ENCODE measurements at places on chromosomes 1 and 21. TPM values are rescaled to one million over a fixed set of nuclear protein-coding genes. Genes with fewer than 3 reads are reported as not detected.

DNA sequence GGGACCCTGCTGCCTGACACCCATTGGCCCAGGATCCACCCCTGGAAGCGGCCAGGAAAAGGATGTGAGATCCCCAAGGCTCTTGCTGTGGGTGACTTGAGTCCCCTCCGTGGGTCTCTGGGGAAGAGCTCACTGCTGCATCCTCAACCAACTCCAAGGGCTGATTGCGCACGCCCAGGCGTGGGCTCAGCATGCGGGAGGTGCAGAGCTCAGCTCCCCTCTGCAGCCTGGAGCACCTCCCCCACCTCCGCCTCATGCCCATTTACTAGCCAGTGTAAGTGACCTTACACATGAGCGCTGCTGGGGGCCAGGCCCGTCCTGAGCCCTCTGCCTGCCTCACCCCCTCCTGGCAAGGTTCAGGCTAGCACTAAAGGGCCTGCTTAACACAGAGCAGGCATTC, 138.4 kb upstream of the VAMP3 start:
- DNase-seq: no peak
- H3K4me1 ChIP-seq: no peaks in the 10 kb centered on the region
- no peaks in the 10 kb centered on the region for H3K27me3 ChIP-seq
- no peak overlapping the region for H3K27ac ChIP-seq
- no peaks in the 10 kb centered on the region for H3K36me3 ChIP-seq
- no peak overlapping the region for H3K4me3 ChIP-seq

DNA sequence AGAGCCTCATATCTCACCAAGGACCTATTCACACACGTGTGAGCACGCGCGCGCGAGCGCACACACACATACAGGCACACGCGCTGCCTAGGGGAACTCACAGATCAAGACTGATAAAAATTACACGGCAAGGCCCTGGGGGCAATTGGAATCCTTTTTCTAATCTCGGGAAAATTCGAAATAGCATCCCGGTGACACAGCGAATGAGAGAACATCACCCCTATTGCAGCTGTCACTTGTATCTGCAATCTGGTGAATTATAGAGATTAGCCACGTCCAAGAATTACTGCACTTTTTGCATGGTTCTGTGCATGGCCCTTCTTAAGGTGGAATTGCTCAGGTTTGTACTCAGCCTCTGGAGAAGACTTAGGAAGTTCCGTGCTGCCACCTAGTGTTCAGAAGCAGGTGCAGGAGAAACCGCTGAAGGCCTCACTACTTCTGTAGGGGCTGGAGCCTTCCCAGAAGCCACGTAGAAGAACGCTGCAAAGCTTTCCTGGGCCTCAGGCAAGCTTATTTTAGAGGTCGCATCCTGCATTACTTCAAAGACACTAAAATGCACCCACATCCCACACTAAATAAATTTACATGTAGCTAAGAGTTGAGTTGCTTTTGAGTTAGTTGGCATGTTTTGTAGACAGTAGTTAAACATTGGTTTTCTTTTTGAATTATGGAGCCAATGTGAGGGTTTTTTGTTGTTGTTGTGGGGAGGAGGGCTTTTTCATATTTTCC, 229.2 kb upstream of the CAMK1G start:
- peak; percentile 45 for DNase-seq
- H3K36me3 ChIP-seq: no peaks in the 10 kb centered on the region
- H3K27me3 ChIP-seq: no peaks in the 10 kb centered on the region
- H3K4me3 ChIP-seq: no peak overlapping the region

- no peak overlapping the region for H3K27ac ChIP-seq
- H3K27me3 ChIP-seq: no peaks in the 10 kb centered on the region
- H3K36me3 ChIP-seq: no peaks in the 10 kb centered on the region
- no peak overlapping the region for H3K4me3 ChIP-seq
- H3K4me1 ChIP-seq: no peaks in the 10 kb centered on the region
These were observed 365.4 kb downstream of the LTN1 start for GRCh38 chr21:28627261-28627660.

DNA sequence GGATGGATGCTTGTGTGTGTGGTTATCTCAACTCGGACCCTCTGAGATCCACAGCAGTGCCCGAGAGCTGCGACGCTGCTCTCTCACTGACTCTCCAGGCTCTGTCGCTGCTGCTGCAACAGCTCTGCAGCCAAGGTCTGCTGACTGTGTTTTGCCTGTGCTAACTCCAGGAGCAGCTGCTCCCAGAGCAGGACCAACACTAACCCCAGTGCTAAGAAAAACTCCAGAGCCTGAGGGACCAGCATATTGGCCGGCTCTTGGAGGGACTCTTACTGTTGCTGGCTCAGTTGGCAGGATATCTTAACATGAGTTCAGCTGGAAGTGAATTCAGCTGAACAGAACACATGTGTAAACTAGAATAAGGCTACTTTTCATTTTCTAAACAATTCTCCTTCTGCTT, 4.4 kb downstream of the LCE2C start:
- H3K4me1 ChIP-seq: no peaks in the 10 kb centered on the region
- H3K36me3 ChIP-seq: no peaks in the 10 kb centered on the region
- H3K27me3 ChIP-seq: no peaks in the 10 kb centered on the region
- no peak overlapping the region for H3K4me3 ChIP-seq
- no peak overlapping the region for H3K27ac ChIP-seq
- no peak for DNase-seq

GRCh38 chr1:35243691-35244090, 24.8 kb upstream of the ZMYM4 start:
- no peaks in the 10 kb centered on the region for H3K4me1 ChIP-seq
- H3K36me3 ChIP-seq: no peaks in the 10 kb centered on the region
- H3K4me3 ChIP-seq: no peak overlapping the region
- no peaks in the 10 kb centered on the region for H3K27me3 ChIP-seq
- H3K27ac ChIP-seq: peak overlapping the region; percentile 46
- DNase-seq: peak; percentile 50

- H3K36me3 ChIP-seq: no peaks in the 10 kb centered on the region
- H3K27me3 ChIP-seq: no peaks in the 10 kb centered on the region
- no peak for DNase-seq
- H3K4me3 ChIP-seq: no peak overlapping the region
These were observed 318.5 kb downstream of the NTNG1 start for GRCh38 chr1:107459204-107459904.

GRCh38 chr1:204647114-204647804, 38.3 kb downstream of the LRRN2 start:
- no peaks in the 10 kb centered on the region for H3K36me3 ChIP-seq
- no peaks in the 10 kb centered on the region for H3K4me1 ChIP-seq
- H3K27ac ChIP-seq: no peak overlapping the region
- DNase-seq: peak; percentile 50
- H3K4me3 ChIP-seq: no peak overlapping the region

GRCh38 chr1:184965944-184966860, 8.1 kb downstream of the NIBAN1 start:
- no peaks in the 10 kb centered on the region for H3K27me3 ChIP-seq
- H3K4me1 ChIP-seq: no peaks in the 10 kb centered on the region
- no peak overlapping the region for H3K27ac ChIP-seq
- no peaks in the 10 kb centered on the region for H3K36me3 ChIP-seq

DNA sequence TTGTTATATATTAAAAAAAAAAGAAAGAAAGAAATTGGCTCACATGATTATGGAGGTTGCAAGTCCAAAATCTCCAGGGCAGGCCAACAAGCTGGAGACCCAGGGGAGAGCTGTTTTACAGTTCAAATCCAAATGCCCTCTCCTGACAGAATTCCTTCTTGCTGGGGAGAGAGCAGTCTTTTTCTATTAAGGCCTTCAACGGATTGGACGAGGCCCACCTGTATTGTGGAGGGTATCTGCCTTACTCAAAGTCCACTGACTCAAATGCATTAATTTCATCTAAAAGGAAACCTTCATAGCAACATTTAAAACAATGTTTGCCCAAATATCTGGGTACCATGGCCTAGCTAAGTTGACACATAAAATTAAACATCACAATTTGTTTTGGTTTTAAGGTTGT, 56.9 kb upstream of the TRIM67 start:
- no peak overlapping the region for H3K27ac ChIP-seq
- H3K27me3 ChIP-seq: no peaks in the 10 kb centered on the region
- no peak overlapping the region for H3K4me3 ChIP-seq
- H3K4me1 ChIP-seq: no peaks in the 10 kb centered on the region
- no peaks in the 10 kb centered on the region for H3K36me3 ChIP-seq

DNA sequence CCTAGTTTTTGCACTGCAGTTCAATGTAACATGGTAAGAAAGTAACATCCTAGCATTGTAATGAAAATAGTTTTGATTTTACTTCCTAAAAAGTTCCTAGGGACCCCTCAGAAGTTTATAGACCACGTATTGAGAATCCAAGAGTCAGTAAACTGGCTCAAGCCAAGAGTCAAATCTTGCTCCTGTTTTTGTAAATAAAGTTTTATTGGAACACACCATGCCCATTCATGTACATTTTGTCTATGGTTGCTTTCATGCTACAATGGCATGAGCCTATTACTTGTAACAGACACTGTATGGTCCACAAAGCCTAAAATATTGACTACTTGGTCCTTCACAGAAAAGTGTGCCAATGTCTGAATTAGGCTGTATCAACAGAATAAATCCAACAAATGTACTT, 301.0 kb downstream of the LMO4 start:
- H3K27ac ChIP-seq: no peak overlapping the region
- H3K4me1 ChIP-seq: no peaks in the 10 kb centered on the region
- no peaks in the 10 kb centered on the region for H3K36me3 ChIP-seq
- H3K4me3 ChIP-seq: no peak overlapping the region
- no peaks in the 10 kb centered on the region for H3K27me3 ChIP-seq
- DNase-seq: no peak

GRCh38 chr1:182791281-182792179, 2.0 kb downstream of the NPL start:
- no peak overlapping the region for H3K27ac ChIP-seq
- no peaks in the 10 kb centered on the region for H3K27me3 ChIP-seq
- DNase-seq: no peak
- peaks cover 8% of the 10 kb centered on the region for H3K4me1 ChIP-seq
- H3K4me3 ChIP-seq: no peak overlapping the region

DNA sequence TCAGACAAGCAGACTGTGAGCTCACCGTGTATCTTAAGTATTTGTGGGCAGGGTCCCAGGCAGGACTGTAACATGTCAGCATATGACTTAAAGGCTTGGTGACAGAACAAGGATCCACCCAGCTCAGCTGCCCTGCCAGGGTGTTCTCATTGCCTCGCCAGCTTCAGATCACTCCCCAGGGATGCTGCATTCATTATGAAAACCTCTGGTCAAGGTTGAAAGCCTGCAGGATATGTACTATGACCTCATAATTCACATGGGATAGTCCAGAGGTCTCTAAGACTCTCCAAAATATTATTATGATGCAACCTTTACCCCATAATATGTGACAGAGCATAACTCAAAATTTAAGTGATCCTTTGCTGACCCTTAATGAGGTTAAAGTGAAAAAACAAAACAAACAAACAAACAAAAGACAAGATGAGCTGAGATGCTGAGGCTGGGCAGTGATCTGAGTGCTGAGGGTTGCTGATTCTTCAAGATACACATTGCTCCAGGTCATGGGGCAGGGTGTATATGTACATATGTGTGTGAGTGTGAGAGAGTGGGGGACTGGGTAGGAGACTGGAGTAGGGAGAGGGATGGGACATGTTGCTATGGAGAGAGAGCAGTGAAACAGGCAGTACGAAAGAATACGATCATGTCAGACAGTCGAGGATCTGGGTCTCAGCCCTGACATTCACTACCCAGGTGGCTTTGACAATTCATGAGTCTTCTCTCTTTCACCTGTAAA, 98.8 kb upstream of the DUSP10 start:
- DNase-seq: no peak
- H3K4me3 ChIP-seq: no peak overlapping the region
- no peak overlapping the region for H3K27ac ChIP-seq
- H3K27me3 ChIP-seq: no peaks in the 10 kb centered on the region
- H3K4me1 ChIP-seq: peaks cover 3% of the 10 kb centered on the region

DNA sequence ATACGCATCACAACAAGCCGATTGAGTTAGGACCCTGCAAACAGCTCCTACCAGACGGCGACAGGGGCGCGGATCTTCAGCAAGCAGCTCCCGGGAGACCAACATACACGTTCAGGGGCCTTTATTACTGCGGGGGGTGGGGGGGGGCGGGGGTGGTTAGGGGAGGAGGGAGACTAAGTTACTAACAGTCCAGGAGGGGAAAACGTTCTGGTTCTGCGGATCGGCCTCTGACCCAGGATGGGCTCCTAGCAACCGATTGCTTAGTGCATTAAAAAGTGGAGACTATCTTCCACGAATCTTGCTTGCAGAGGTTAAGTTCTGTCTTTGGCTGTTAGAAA, 162.0 kb downstream of the RUNX1 start:
- no peak overlapping the region for H3K27ac ChIP-seq
- H3K36me3 ChIP-seq: no peaks in the 10 kb centered on the region
- no peak for DNase-seq
- peaks cover 2% of the 10 kb centered on the region for H3K27me3 ChIP-seq
- H3K4me3 ChIP-seq: peak overlapping the region; percentile 82

GRCh38 chr1:211601982-211602670, 23.2 kb upstream of the SLC30A1 start:
- DNase-seq: no peak
- H3K36me3 ChIP-seq: no peaks in the 10 kb centered on the region
- H3K27me3 ChIP-seq: no peaks in the 10 kb centered on the region
- H3K4me3 ChIP-seq: no peak overlapping the region

DNA sequence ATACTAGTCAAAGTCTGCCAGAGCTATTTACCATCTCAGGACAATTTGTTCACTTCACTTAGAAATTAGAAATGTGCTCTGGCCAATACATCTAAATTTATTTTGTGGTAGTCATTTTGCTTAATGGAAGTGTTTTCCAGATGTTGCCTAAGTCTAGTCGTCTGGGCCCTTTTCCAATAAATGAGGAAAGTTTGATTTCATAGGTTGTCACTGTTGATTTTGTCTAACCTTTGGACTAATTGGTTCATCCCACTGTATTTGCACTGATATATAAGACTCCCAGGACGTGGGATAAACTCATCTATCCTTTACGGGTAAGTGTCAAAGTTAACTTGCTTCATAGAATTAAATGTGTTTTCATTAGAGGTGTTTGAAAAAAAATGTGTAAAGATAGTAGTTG, 79.1 kb downstream of the TPR start:
- DNase-seq: no peak
- H3K4me3 ChIP-seq: peak within 1 kb of the TSS; percentile 71
- H3K36me3 ChIP-seq: no peaks in the 10 kb centered on the region
- no peaks in the 10 kb centered on the region for H3K27me3 ChIP-seq

DNA sequence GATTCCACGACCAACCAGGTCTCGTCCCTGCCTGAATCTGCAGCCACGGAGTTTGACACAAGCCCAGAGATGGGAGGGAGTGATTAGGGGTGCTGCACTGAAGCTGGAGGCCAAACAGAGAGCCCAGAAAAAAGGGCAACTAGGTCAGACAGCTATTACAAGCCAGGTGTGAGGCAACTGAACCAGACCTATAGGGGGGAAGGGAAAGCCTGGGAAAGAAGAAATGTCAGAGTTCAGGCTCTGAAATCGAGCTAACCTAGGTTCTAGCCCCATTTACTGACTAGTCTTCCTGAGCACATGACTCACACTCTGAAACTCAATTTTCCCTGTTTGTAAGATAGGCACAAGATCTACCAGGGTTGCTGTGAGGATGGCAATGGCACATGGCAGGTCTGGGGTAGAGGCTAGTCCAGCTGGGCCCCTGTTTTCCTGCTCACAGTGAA, 1.7 kb downstream of the DHCR24 start:
- H3K27ac ChIP-seq: peak overlapping the region; percentile 89
- no peak for DNase-seq
- peaks cover 53% of the 10 kb centered on the region for H3K4me1 ChIP-seq
- no peaks in the 10 kb centered on the region for H3K27me3 ChIP-seq

Gene LCE2A
- not detected for total RNA-seq

Gene CAPN2
- total RNA-seq: 20.7 TPM

Gene KANK4
- total RNA-seq: 4.6 TPM

Gene TTLL7
- total RNA-seq: 1.7 TPM

Gene LCK
- 3.8 TPM for total RNA-seq

Gene NKAIN1
- not detected for total RNA-seq
